ENCODE measurements at places on chromosomes 13 and 19.

DNA sequence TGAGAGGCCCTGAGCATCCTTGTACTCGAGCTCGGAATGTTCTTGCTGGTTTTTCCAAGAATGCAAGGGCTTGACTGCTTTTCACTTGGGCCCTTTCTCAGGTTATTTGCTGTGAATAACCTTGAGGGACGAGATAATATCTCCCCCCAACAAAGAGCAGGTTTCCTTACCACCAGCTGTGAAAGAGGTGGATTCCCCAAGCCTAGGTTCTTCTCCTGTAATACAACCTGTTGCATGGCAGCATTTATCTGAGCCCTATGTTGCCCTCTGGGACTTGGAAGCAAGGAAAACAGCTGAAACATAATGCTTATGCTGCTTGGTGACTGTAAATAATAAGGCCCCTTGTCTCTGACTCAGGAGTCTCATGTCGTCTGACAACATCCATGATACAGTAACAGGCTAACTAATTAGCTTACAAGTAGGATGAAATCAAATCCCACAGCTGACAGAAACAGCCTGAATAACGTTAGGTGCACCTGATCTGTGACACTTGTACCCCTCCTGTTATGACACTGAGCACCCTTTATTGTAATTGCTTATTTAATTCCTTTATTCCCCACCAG, 43.6 kb upstream of the RCBTB2 start:
- no peak for DNase-seq

GRCh38 chr13:80374901-80375300, 34.0 kb upstream of the SPRY2 start:
- DNase-seq = no peak

- DNase-seq = no peak
Measured at GRCh38 chr13:96781141-96781540, 213.1 kb downstream of the OXGR1 start.

DNA sequence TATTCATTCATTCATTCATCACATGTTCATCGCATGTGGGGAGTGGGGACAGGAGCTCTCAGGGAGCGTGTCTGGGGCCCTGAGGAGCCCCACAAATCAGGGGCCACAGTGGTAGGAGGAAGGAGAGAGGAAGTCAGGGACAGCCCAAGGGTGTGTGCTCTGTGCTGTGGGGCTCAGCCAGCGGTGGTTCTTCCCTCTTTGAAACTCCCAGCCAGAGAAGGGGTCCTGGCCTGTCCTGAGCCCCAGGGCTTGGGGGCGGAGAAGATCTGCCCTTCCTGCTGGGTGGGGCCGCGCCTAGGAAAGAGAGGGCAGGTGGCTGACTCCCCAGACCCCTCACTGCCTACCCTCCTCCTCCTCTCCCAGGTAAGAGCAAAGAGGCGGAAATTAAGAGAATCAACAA, 14.6 kb downstream of the AP2A1 start:
- no peak for DNase-seq

GRCh38 chr13:28499609-28500008, 4.7 kb upstream of the FLT1 start:
- no peak for DNase-seq

DNA sequence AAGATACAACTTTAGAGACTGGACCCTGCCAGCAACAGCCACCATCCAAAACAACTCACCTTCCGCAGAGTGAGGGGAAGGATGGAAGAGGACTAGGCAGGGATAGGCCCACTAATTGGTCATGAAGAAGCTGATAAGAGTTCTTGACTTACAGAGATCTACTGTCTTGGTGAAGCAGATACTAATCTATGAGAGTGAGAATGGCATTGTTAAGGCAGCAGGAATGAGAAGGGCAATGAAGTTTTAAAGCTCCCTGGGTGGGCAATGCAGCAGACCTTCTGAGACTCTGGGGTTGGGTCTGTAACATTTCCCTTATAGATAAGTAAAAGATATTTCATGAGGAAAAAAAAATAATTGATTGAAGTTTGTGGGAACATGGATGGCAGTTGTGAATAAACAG, 63.7 kb downstream of the KLF12 start:
- DNase-seq = no peak

GRCh38 chr19:34067861-34068271, 104.4 kb upstream of the LSM14A start:
- no peak for DNase-seq

GRCh38 chr19:51296336-51297093, 14.9 kb upstream of the IGLON5 start:
- DNase-seq = no peak

- DNase-seq = no peak
Measured at GRCh38 chr19:53541971-53542370, 4.0 kb downstream of the ZNF331 start.

GRCh38 chr13:20654156-20654555, 49.3 kb upstream of the IL17D start:
- DNase-seq = no peak

- DNase-seq = no peak
Measured at GRCh38 chr13:49567491-49567890, 17.9 kb downstream of the RCBTB1 start.

GRCh38 chr19:22427960-22428913, 6.1 kb upstream of the ZNF98 start:
- DNase-seq = no peak

- no peak for DNase-seq
Measured at GRCh38 chr19:50005428-50005827, 19.7 kb downstream of the VRK3 start.

DNA sequence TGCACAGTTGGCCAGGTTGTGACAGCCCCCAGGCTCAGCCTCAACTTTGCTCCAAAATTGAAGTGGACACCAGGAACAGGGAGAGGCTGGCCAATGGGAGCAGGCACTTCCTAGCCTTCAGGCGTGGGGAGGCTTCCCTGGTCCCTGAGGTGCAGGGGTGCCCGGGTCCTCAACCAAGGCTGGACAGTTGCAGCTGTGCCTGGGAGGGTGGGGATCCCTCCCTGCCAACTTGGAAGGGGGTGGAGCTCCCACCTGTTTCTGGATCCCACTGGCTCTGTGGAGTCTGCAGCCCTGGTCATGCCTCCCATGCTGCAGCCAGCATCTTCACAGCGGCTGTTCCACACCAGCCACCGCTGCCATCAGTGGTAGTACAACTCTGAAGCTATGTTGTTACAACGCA, 502.8 kb upstream of the SLITRK5 start:
- DNase-seq = no peak

GRCh38 chr19:271856-272255, 19.3 kb downstream of the PLPP2 start:
- no peak for DNase-seq

DNA sequence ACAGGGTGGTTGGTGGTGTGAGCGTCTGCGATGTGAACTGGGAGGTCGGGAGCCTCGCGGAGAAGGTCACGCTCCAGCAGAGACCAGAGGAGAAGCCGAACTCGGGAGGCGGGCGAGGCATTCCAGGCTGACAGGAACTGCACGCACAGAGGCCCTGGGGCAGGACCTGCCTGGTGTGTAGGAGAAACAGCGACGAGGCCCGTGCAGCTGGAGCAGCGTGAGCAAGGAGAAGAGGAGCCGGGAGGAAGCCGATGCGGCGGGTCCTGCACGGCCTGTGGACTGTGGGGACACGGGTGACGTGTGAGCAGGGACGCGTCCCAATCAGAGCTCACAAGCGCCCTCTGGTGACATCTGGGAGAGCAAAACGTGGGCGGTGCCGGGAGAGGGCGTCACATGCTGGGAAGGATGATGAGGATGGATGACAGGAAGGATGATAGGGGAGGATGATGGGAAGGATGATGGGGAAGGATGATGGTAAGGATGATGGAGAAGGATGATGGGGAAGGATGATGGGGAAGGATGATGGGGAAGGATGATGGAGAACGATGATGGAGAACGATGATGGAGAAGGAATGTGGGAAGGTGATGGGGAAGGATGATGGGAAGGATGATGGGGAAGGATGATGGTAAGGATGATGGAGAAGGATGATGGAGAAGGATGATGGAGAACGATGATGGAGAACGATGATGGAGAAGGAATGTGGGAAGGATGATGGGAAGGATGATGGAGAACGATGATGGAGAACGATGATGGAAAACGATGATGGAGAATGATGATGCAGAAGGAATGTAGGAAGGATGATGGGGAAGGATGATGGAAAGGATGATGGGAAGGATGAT, 16.1 kb upstream of the MADCAM1 start:
- peak; percentile 34 for DNase-seq

GRCh38 chr13:59352600-59352999, 811.1 kb downstream of the DIAPH3 start:
- no peak for DNase-seq

DNA sequence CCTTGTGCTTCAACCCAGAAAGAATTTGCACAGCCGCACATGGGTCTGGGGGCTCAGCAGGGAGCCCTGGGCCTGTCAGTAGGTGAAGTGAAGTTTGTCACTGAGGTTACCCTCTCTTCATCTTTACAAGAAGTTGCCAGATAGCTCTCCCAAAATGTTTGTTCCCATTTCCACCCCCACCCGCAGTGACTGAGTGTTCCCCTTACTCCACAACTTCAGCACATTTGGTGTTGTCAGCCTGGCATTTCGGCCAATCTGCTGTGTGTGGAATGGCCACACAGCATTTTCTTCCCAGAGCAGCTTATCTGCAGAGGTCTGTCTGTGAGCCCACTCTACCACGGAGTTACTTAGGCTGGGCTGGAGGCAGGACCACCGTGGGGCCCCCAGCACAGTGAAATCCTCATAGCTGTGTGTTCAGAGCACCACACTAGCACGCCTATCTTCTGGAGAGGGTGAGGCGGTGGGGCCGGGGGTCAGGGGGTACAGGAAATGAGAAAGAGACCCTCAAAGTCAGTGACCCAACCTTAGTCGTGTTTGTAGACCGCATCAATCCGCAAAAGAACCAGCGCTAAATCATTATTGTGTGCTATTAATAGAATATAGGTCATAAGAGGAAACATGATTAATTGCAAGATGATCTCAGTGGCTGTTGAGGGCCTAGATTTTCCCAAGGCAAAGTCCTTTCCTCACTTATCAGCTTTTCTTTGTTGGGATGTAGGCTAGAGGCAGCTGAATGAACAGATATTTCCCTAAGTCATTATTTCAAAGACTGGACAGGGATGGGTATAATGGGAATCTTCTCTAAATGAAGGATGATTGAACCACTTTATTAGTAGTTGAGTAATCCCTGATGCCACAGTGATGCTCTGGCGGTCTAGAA, 116.0 kb downstream of the SIPA1L3 start:
- no peak for DNase-seq

Measured in CD4-positive, alpha-beta T cell treated with Interferon gamma for 1 hour (primary cell).